ENCODE measurements at places on chromosomes 2 and 18.

- DNase-seq = no peak
Observed at GRCh38 chr2:207975921-207976320, 49.4 kb downstream of the PLEKHM3 start.

DNA sequence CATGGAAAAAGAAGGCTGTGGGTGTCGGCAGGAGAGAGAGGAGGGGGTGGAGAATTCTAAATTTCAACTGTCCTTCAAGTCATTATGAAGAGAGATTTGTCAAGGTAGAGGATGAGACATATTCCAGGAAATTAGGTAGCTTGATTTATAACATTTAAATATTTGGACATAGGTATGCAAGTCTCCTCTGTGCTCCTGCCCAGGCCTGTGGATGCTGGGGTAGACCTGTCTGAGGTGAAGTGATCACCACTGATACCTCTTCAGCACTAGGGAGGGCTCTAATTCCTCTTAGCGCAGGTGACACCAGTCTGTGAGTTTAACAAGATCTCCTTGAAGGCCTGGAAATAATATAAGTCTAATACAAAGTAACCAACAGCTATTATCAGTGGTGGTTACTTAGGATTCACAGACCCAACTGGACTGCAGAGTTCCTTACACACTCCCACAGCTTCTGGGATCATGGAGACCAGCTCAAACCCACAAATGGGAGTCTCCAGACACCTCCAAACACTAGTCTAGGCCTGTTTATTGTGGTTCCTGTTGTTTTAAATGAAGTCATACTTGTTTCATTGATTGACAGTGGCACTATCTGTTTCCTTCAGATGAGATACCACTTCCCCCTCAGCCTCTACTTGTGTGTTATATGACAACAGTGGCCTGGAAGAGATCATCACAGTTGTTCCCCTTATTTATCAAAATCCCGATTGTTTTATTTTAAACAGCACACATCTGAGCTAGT is 104.1 kb upstream of the ITPRID2 start:
- DNase-seq = no peak

- DNase-seq = peak; percentile 43
Observed at GRCh38 chr18:3703732-3704176, 253.8 kb downstream of the TGIF1 start.

- DNase-seq = no peak
Observed at GRCh38 chr2:9952286-9952737, 819 bp downstream of the GRHL1 start.

DNA sequence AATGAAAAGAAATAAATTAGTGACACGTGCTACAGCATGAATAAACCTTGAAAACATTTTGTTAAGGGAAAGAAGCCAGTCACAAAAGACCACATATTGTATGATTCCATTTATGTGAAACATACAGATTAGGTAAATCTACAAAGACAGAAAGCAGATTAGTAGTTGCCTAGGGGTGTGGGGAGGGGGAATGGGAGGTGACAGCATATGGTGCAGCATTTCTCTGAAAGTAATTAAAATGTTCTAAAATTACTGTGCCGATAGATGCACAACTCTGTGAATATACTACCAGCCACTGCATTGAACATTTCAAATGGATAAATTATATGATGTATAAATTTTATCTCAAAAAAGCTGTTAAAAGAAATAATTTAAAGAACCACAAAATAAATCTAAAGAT is 161.0 kb downstream of the TRIB2 start:
- DNase-seq = no peak
